NCI-H1930 (cell line): ENCODE measurements at places on chromosomes 7 and 10.

- DNase-seq: no peak
These were observed 8.8 kb downstream of the CUX1 start for GRCh38 chr7:101826081-101826835.

- DNase-seq: no peak
These were observed 182.2 kb downstream of the POLR1F start for GRCh38 chr7:19526639-19527038.

GRCh38 chr10:132549371-132549770 is 11.8 kb downstream of the INPP5A start:
- no peak for DNase-seq

GRCh38 chr10:127715249-127715648 is 21.7 kb upstream of the FOXI2 start:
- DNase-seq: no peak

DNA sequence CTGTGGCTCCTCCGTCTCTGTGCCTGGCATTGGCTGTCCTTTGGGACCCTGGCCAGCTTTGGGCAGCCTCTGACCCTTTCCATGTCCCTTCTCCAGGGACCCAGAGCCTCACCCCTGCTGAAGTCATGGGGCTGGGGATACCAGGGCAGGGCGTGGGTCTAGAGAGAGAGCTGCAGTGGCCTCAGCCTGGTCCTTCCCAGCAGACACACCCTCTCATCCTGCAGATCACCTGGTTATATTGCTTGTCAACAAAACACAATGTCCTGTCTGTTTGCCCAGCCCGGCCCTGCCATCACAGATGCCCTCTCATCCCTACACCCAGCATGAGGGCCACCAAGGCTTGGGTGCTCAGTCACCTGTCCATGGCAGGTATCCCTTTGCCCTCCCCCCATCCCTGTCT is 1.8 kb downstream of the MUC17 start:
- no peak for DNase-seq

DNA sequence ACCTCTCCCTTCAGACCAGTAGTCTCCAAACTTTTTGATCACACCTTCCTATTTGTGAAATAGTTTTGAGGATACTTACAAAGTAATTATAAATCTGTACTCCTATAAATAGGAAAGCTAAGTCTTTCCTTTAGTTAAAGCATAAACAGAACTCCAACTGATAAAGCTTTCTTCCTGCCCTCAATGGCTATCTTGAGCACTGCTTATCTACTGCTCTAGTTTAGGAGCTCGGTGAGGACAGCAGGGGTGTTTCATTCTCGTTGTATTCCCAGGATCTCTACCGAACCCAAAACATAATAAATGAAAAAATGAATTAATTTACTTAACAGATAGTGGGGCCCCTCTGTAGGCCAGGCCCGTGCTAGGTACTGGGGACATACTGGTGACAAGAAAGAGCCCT is 17.7 kb downstream of the SORBS1 start:
- DNase-seq: no peak

- no peak for DNase-seq
These were observed 102.8 kb downstream of the ARHGAP22 start for GRCh38 chr10:48501787-48502771.

GRCh38 chr7:139620676-139621344 is 97.3 kb downstream of the CLEC2L start:
- peak; percentile 15 for DNase-seq

DNA sequence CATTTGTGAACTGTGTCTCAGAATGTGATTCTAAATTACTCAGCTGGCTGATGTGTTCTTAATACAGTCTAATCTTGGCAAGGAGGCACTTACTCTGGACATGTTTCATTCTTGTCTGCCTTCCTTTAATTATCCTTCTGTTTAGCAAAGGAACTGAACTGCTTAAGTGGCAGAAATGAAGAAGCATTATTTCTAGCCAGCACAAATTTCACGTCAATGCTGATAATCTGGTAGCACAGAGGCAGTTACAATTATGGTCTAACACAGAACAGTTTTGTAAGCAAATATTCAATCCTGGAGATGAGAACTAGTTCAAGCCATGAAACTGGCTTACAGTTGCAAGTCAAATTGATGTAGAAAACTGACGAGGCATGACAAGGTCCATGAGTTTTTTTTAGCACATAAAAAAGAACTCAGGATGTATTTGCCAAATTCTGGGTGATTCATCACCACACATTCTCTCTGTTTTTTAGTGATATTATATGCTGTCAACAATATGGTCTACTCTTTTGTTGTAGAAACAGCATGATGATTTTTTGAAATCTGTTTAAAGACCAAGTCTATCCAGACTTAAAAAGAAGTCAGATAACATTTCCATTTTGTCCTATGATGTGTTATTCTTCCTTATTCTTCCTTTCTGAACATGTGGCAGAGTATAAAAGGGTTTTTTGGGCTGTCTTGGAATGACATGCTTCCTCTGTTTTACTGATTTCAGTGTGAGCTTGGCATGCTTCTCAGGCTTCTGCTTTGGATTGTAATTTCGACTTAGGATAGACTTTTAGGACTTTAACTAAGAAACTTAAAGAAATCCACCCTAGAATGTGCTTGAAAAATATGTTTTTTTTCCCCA is 154.8 kb downstream of the DNAJB9 start:
- no peak for DNase-seq

DNA sequence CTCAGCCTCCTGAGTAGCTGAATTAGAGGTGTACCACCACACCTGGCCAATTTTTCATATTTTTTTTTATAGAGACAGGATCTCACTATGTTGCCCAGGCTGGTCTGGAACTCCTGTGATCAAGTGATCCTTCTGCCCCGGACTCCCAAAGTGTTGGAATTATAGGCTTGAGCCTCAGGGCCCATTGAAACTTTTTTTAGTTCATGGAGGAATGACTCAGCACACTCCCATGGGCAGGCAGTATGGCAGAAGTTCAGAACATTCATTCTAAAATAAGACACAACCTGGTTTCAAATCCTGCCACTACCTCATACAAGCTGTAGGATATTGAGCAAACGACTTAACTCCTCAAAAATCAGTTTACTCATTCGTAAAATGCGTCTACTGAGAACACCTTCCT is 320.4 kb upstream of the SP8 start:
- no peak for DNase-seq

- no peak for DNase-seq
These were observed 879 bp downstream of the NUDT5 start for GRCh38 chr10:12194752-12195271.

- DNase-seq: no peak
These were observed 43.4 kb downstream of the CDK1 start for GRCh38 chr10:60821656-60822055.

DNA sequence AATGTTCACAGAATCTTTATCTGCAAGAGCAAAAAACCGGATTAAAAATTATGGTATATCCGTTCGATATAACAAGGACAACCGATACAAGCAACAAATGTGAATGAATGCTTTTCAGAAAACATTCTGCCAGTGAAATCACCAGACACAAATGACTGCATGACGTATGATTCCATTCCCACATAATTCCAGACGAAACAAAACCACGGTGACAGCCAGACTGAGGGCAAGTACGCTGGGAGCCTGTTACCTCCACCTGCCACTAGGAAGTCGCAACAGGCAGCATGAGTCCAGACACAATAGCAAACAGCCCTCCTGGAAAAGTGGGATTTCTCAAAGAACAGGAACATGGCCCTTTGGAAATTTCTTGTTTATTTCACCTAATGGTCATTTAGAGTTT is 41.7 kb downstream of the MAD1L1 start:
- no peak for DNase-seq

DNA sequence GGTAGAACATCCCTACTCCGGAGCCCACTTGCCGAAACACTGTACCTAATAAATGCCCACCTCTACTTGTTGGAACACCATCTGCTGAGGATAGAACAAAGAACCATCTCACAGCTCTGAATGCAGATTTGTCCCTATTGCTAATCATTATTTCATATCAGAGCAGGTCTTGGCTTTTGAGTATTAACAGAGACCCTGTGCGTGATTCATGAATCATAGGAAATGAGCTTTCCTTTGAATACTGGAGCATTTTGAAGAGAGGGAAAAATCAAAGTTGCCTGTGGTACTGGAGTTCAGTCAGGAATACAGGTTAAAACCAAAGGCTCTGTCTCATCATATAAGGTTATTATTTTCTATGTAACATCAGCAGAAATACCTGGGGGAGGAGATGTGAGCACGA is 1132.3 kb downstream of the XPNPEP1 start:
- no peak for DNase-seq

DNA sequence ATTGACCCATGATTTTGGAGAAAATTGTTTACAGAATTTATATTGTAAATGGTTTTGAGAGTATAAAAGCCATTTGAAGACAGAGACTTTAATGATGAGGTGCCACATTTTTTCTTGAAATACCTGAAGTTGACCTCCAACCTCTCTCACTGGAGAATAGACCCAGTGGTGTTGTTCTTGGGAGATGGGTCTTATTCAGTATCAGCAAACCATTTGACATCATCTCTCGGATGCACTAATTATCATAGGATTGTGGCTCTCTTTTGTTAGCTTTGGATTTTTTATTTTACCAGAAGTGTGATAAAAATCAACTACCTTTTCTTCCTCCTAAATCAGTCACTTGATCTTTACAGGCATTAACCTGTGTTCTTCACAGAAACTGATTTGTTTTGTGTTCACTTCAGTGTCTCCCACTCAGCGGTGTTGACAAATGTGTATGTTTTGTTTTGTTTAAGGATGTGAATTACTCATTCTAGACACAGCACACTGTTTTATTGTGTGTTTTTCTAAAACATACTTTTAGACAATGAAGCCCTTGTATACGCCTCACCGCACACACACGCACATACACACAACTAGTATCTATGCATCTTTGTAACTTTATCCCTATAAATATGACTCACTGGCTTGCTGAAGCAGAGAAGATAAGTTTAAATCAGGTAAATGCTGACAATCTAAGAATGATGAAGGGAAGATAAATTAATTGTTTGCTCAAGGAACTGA is 455.6 kb downstream of the INHBA start:
- no peak for DNase-seq

DNA sequence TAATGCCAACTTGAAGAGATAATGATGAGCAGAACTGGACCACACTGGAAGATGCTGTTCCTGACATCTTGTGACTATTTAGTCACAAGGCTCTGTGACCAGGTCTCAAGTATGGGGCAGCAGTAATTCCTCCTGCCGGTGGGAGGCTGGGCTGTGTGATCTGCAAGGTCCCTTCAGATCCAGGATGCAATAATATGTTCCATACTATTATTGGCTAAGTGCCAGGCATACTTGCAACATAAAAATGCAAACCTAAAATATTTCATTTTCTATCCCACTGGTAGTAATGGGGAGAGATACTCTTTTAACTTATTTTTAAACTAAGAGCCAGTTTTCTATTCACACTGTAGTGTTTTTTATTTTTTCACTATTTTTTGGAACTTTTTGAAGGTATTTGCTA is 171.5 kb downstream of the CYP26A1 start:
- DNase-seq: no peak

DNA sequence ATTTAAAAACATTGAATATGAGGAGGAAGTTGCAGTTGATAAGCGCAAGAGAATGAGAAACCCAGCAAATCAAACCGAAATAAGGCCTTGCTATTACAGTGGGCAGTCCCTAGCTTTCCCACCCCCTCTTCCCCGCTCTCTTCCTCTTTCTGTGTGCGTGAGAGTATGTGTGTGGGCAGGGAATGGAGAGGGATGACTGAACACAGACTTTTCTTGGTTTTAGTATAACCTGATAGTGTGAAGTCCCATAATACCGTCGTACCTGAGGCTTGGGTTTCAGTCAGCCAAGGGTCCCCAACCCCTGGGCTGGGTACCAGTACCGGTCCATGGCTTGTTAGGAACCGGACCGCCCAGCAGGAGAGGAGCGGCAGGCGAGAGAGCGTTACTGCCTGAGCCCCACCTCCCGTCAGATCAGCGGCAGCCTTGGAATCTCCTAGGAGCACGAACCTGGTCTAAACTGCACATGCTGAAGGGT is 255.3 kb downstream of the CELF2 start:
- DNase-seq: no peak

- no peak for DNase-seq
These were observed 21.3 kb downstream of the VOPP1 start for GRCh38 chr7:55550841-55551537.

- DNase-seq: no peak
These were observed 38.9 kb upstream of the PRKG1 start for GRCh38 chr10:51035344-51035743.

DNA sequence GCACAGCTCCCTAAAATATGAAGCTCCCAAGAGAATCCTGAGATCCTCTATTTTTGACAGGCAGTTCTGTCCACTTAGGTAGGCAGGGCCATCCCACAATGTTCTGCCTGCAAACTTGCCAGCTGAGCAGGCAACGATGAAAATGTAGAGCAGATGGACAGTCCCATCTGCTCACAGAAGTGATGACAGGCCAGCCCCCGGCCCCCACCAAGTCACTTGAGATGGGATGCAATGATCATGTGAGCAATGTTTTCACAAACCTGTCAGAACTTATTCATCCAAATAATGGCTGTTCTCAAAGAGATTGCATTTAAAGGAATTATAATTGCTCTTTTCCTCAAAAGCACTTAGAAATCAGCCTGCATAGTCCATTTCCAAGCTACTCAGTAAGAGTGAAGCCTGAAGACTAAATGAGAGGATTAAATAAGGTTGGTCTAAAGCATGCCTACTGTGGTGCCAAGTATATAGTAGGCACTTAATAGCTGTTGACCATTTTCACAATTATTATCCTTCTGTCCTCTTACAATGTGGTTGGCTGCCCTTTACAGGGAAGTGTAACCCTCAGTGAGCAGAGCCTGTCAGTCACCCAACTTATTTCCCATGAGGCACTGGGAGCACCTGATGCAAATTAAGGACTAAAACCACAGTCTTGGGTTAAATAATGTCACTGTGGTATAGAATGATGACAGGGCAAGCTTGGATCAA is 301.2 kb downstream of the FGFR2 start:
- DNase-seq: no peak

DNA sequence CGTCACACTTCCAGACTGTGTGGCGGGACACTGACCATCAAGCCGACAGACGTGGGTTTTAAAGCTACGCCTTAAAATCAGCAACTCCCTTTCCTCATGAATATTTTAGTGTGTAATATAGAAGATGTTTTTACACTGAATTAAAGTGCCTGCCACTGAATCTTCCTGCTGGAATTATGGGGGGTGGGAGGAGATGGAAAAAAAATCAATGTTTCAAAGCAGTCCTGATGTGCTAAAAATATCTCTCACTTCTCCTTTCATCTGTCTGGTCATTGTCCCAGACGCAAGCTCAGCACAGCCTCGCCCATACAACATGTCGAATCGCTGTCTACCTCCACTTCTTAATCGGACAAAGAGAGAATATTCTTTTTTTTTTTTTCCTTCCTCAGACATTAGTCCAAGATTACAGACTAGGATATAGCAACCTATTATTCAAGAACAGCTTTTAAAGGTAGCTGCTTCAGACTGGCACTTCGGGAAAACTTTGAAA is 165.1 kb upstream of the KLF14 start:
- DNase-seq: no peak
